ENCODE measurements at places on chromosomes 4 and X. TPM values are rescaled to one million over a fixed set of nuclear protein-coding genes. Genes with fewer than 3 reads are reported as not detected.

Gene VCX3B
- total RNA-seq, result not detected

Gene ZNF630
- 1.4 TPM for total RNA-seq

Gene S100G
- not detected for total RNA-seq

Gene FAM184B
- not detected for total RNA-seq

Gene CABS1
- total RNA-seq, result not detected

Gene ZNF711
- 0.24 TPM for total RNA-seq

Gene CLDN34
- not detected for total RNA-seq

Gene BTC
- total RNA-seq, result not detected

Gene SPANXC
- not detected for total RNA-seq

Gene FAM199X
- 4.9 TPM for total RNA-seq

Gene MAGIX
- 0.19 TPM for total RNA-seq

Gene ARHGAP24
- 44.7 TPM for total RNA-seq

Gene HTR2C
- not detected for total RNA-seq

Gene ARHGAP36
- not detected for total RNA-seq

Gene TRIM75
- not detected for total RNA-seq

Gene PNMA5
- not detected for total RNA-seq

Gene LDOC1
- 14.5 TPM for total RNA-seq

Gene RHOXF2
- total RNA-seq, result not detected

Gene MAP9
- 19.3 TPM for total RNA-seq

Gene CYLC1
- total RNA-seq, result not detected

Gene VEGFC
- 12.8 TPM for total RNA-seq

Gene STATH
- not detected for total RNA-seq
